ENCODE measurements at places on chromosomes 11 and 22.

DNA sequence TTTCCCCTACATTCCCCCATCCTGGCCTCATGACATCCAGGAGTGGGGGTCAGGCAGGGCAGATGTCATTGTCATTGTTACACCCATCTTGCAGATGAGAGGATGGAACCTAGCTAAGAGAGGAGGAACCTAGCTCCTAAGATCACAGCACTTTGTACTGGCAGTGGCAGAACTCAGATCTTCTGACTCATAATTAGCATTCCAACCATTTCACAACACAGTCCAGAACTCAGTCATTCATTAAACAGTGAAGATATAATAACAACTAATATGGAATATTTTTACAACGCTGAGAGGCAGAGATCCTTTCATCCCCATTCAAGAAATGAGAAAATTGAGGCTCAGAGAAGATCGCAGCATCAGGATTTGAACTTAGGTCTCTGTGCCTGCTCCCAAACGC lies 127.8 kb downstream of the CHST1 start:
- no peak for DNase-seq

DNA sequence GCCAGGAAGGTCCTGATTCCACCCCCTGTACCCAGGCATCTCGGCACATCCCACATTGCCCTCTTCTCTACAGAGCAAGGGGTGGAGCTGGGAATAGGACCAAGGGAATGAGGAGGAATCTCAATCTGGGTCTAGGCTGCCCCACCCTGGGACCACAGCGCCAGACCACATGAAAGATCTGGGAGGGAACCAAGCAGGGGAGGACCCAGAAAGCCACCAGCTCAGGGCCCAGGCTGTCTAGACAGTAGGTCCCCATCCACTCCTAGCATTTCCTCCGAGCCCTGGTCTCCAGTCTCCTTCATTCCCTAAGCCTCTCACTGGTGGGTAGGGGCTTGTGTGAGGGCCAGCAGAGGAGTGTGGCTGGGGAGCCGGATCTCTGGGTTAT lies 11.6 kb downstream of the PHLDB1 start:
- DNase-seq: peak; percentile 96

- DNase-seq: no peak
Measured at GRCh38 chr11:70539360-70540095, 141.2 kb downstream of the CTTN start.

GRCh38 chr11:66891851-66892660 lies 35.2 kb downstream of the LRFN4 start:
- DNase-seq: peak; percentile 96

DNA sequence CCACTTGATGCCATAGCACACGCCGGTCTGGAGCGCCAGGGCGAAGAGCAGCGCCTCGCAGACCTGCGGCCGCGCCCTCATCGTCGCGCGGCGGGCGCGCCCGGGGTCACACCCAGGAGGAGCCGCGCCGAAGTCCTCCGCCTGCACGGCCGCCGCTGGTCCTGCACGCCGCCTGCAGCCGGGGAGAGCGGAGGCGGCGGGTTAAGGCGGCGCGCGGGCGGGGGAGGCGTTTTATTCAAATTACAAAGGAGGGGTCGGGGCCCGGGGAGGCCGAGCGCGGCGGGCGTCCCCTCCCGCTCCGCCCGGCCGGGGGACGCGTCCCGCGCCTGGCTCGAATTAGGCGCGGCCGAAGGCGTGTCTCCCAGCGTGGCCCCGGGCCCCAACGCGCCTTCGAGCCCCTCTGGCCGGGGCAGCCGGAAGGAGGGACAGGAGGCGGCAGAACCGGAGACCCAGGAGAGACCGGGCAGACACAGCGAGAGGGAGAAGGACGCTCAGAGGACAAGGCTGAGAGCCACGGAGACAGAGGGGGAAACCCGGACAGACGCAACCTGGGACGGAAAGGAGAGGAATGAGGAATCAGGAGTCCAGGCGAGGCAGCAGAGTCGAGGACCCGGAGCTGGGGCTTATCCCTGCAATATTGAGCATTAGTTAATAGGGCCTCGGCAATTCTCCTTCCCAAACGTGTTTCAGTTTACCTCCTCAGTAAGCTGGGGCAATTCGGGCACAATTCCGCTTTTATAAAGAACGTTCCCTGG lies at the start of gene WNT11:
Gene WNT11, minus strand, starts transcription at position 176 of the 755 bp plus-strand sequence. Its CDS starts 95 bp downstream, at position 81.
- DNase-seq: peak; percentile 35

DNA sequence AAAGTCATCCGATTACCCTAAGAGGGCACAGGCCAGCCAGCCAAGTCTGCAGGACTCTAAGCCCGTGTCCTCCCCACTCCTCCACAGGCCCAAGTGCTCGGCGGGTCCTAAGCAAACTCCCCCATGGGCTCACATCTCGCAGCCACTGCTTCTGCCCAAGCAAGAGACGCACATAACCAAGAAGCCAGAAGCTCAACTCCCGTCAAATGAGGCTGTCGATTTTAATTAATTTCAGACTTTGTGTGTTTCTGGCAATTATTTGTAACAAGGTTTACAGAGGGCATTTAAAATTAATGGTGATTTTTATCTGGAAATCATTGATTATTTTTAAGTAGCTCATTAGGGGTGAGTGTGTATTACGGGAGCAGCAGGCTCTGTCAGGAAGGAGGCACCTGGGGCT lies 27.4 kb downstream of the PHF21B start:
- no peak for DNase-seq

- peak; percentile 51 for DNase-seq
Measured at GRCh38 chr22:19509923-19510322, 14.3 kb downstream of the CLDN5 start.

DNA sequence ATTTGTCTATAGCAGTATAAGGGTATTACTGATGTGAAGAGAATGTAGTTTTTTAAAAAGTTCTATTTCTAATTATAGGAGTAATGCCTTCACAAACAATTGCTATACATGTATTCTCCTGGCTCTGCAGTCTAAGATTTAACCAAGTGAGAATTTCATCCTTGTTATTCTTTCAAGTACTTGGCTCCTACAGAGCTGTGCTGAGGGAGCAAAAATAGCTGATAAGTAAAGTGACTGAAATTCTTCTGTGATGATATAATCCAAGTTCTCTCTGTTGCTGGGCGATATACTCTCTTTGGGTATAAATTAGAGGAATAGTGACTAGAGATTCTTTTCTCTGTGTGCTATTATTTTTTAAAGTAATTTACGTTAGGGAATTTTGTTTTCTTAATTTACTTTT lies 68.0 kb downstream of the PGR start:
- no peak for DNase-seq

DNA sequence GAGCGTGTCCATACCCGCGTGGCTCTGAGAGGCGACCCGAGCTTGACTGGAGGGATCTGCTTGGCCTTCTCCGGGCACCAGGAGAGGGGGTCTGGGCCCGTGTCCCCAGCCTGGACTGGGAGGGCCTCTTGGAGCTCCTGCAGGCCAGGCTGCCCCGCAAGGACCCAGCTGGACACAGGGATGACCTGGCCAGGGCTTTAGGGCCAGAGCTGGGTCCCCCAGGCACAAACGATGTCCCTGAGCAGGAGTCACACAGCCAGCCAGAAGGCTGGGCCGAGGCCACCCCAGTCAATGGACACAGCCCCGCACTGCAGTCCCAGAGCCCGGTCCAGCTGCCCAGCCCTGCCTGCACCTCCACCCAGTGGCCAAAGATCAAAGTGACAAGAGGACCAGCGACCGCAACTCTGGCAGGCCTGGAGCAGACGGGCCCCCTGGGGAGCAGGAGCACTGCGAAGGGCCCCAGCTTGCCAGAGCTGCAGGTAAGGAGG lies 38.2 kb downstream of the TRIOBP start:
- DNase-seq: peak; percentile 44

DNA sequence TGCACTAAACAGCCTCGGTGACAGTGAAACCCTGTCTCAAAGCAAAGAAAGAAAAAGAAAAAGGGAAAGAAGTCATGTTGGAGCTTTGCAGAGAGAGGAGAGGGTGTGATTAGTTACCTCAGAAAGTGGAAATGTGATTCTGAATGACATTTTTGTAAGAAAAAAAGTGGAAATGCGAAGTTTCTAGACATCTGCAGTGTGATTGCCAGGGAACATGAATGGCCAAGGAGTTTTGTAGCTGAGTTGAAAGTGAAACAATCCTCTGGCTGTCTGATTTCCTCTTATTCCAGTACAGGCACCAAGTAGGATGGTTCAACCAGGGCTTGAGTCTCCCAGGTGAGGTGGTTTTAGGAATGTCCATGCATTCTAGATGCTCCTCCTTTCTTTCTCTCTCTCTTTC lies 17.8 kb upstream of the SYVN1 start:
- DNase-seq: no peak

GRCh38 chr11:36273110-36273509 lies 16.1 kb downstream of the COMMD9 start:
- DNase-seq: no peak

DNA sequence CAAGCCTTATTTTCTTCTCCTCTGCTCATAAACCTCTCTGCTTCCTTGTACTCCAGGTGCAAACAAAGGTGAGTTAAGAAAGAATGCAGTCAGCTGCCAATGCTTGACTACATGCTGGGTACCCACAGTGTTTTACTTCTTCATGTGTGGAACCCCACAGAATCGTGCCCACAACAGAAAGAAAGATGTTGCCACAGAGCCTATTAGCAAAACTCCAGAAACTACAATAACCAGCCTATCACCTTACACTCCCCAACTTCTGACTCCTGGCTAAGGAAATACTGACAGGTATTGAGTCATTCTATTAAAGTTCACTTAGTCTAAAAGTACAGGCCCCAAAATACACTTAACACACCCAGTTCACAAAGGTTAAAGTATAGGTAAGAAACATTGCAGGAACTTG lies 56.9 kb upstream of the CCDC89 start:
- DNase-seq: no peak

DNA sequence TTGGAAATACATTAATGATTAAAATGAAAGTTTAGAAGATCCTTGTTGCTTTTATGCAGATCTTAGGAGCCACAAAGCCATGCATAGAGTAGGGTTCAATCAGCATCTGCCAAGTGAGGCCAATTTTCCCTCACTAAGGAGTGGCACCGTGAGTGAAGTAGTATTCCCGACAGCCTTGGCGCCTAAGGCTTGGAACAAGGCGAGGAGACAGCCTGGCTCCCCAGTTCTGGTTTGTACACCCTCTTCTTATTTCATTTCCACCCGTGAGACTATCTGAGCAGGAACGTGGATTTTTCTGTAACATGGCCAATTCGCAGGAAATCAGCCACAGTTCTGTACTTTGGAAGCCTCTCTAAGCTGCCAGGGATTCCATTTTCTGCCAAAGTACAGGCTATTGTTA lies 22.6 kb downstream of the FADS2 start:
- DNase-seq: no peak

DNA sequence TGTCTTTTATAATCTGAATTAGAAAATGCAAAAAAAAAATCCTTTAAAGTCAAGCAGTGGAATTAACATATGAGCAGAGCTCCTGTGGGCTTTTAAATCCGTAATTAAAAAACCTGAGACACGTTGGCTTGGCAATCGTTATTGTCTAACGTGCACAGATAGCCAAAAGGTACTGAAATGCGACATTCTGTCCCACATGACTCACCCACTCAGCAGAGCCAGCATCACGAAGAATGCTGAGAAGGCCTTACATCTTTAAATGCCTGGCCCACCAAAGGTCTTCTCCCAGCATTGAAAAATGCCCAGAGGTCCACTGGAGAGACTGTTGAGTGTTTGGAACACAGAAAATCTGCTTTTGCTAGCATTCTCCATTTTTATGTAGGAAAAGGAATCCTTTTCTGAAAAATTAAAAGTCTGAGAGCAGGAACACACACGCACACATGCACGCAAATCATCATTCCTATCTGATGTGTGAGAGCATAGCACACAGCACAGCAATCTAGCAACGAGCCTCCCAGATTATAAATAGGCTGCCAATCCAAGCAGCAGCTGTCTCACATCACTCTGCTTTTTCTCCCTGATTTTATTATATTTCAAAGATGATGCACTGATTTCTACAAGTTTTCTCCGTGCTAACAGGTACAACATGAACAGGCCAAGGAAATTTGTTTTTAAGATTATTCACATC lies 94.5 kb downstream of the PHF21A start:
- peak; percentile 77 for DNase-seq

- DNase-seq: no peak
Measured at GRCh38 chr22:19434401-19434800, 2.1 kb downstream of the MRPL40 start.

DNA sequence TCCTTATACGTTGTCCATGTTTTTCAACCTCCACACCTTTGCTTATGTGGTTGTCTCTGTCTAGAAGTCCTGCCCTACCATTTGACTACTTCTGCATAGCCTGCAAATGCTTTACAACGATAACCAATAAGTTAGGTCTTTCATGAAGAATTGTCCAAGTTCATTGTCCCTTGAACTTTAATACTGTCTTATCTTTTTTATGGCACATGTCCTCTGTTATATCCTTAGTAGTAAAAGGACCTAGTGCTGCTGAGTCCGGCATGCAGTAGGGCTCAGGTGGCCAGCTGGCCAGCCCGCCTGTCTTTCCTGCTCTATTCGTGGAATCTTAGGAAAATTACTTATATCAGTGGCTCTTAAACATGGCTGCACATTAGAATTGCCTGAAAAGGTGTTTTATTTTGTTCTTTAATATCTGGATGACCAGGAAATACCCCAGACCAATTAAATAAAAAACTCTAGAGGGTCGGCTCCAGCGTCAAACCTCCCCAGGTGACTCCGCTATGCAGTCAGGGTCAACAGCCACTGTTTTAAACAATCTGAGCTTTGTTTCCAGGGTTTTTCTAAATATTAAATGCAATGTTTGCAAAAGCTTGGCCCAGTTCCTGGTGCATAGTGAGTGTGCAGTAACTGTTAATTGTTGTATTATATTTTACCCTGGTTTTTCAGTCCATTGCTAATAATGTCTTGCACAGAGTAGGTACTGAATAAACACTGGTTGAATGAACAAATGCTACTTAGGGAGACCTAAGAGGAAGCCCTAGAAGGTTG lies 64.6 kb upstream of the SESN3 start:
- DNase-seq: no peak

GRCh38 chr22:26642465-26643417 lies 14.6 kb upstream of the MIAT start:
- no peak for DNase-seq

DNA sequence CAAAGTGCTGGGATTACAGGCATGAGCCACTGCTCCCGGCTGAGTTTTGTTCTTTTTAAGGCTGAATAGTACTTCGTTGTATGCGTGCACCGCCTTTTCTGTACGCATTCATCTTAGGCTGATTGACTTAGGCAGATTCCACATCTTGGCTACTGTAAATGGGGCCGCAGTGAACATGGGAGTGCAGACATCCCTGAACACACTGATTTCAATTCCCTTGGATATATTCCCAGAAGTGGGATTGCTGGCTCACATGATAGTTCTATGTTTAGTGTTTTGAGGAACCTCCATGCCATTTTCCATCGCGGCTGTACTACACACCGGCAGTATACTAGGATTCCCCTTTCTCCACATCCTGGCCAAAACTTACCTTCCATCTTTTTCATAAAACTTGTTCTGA lies 10.4 kb upstream of the ZNF74 start:
- DNase-seq: no peak

Measured in myocyte (in vitro differentiated cells).